ENCODE measurements at places on chromosomes 16 and 17.

DNA sequence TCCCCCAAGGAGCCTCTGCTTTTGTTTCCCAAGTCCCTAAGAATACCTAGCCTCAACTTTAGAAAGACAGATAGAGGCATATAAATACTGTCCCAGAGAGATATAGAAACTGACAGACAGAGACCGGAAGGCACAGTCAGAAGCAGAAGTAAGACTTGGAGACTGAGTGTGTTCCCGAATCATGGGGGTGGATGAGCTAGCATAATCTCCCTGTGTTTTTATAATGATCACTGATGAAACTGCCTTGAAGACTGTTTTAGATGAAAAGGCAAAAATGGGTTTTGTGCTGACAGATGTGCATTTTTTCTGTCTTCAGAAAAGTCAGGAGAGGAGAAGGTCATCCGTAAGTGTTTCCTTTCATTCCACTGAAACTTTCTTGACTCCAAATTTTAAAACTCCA, 8.3 kb upstream of the PSMD3 start:
- DNase-seq = no peak

DNA sequence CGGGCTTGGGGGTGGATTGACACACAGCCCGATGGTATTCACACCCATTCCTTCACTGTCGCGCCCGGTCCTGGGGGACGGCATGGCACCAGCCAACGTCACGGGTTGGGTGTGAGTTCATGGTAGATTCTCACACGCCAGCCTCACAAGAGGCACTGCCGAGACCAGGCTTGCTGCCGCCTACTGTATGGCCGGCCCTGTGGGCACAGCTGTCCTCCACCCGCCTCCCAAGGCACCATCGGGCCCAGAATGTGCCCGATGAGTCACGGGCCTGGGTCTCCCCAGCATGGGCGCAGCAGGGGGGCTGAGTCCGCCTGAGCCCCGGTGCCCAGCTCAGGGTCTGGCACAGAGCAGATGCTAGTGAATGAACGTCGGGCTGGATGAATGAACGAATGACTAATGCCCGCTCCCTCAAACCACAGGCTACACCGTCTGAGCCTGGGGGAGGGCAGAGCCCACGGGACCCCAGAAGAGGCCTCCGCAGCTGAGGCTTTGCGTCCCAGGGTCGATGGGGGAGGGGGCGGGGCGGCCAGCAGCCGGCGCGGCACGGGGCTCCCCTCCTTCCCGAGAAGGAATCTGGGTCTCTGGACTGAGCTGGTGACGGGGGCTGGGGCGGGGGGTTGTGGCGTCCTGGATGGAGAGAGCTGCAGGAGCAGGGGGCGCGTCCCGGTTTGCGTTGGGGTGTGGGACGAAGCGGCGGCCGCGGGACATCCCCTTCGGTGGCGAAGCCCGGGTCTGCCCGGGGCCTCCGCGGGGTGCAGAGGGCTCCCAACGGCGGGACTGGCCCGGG, 829 bp downstream of the PITPNM3 start:
- DNase-seq = peak; percentile 73

- no peak for DNase-seq
These were observed 12.2 kb upstream of the ROGDI start for GRCh38 chr16:4814542-4815173.

- no peak for DNase-seq
These were observed 9.7 kb upstream of the PIK3R5 start for GRCh38 chr17:8975091-8975725.

DNA sequence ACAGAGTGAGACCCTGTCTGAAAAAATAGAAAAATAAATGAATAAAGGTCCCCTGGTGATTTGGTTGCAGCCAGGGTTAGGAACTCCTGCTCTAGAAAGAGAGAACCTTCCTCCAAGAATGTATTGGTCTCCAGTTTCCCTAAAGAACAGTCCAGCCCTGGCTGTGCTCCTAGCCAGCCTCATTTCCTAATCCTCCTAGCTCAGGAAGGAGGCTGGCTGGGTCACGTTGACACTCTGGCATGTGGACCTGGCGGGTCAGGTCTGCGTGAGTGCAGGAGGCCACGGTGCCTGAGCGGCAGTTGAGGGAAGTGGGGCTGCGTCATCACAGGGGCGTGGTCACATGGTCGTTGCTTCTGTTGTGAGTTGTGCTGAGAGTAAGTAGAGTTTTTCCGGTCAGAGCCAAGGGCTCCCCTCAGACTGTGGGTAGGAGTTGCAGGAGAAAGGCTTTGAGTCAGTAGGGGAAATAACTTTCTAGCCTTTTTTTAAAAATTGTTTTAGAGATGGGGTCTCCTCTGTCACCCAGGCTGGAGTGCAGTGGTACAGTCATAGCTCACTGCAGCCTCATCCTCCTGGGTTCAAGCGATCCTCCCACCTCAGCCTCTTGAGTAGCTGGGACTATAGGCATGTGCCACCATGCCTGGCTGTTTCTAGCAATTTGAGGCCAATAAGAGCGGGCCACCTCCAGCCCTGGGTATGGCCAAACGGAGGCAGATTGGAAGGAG, 194.0 kb upstream of the CIBAR2 start:
- peak; percentile 75 for DNase-seq

DNA sequence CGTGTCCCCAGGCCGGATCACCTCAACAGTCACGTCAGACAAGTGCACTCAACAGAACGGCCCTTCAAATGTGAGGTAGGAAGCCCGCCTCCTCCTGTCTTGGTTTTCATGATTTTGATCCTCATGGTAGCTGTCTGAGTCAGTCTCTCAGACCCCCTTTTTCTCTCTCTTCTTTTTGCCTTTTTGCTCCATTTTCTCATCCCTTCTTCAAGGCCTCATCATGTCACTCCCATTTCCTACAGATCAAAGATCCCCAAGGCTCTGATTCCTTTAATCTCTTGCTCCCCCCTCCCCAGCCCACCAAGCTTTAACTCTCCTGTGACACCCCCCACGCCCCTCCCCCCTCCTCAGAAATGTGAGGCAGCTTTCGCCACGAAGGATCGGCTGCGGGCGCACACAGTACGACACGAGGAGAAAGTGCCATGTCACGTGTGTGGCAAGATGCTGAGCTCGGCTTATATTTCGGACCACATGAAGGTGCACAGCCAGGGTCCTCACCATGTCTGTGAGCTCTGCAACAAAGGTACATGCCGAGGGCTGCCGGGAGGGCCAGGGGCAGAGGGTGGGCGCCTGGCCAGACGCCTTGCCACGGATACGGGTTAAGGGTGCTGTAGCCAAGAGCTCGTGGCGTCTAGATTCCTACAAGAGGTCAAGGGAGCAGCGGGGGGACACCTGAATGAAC, 2.0 kb downstream of the MAZ start:
- DNase-seq = no peak

- no peak for DNase-seq
These were observed 3.2 kb downstream of the HELZ start for GRCh38 chr17:67241719-67242341.

DNA sequence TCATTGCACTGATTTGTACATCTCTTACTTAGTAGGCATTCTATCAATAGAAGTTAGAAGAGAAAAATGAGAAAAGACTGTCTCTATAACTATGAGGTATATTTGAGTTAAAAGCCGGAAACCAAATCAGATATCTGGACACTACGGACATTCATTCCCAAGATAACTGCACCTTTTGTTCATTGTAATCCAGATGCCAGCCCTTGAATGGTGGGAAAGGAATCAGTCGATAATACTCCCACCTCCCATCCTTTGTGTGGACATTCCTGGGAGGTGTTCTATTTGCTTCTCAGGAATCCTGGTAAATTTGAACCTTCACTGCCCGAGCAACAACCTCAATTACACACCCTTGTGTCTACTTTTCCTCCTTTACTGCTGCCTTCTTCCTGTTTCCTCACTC, 225.2 kb downstream of the CHD9NB start:
- DNase-seq = no peak

DNA sequence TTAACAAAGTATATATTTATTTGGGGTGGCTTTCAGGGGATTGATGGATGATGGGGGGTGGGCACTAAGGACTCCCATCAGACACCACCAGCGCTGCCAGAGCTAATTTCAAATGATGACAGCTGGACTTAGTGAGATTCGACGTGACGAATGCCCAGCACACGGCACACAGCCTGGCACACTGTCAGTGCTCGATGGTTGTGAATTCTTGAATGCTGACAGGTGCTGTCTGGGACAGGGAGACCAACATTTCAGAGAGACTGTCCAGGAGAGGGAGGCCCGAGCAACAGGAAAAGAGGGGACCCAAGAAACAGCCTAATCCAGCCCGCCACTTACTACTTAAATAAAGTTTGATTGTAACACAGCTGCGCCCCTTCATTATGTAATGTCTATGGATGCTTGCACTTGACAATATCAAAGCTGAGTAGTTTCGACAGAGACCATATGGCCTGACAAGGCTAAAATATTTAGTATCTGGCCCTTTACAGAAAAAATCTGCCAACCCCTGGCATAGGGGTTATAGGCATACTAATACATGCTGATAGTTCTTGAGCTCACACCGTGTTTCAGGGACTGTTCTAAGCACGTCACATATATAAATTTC, 6.2 kb upstream of the MPRIP start:
- DNase-seq = no peak

DNA sequence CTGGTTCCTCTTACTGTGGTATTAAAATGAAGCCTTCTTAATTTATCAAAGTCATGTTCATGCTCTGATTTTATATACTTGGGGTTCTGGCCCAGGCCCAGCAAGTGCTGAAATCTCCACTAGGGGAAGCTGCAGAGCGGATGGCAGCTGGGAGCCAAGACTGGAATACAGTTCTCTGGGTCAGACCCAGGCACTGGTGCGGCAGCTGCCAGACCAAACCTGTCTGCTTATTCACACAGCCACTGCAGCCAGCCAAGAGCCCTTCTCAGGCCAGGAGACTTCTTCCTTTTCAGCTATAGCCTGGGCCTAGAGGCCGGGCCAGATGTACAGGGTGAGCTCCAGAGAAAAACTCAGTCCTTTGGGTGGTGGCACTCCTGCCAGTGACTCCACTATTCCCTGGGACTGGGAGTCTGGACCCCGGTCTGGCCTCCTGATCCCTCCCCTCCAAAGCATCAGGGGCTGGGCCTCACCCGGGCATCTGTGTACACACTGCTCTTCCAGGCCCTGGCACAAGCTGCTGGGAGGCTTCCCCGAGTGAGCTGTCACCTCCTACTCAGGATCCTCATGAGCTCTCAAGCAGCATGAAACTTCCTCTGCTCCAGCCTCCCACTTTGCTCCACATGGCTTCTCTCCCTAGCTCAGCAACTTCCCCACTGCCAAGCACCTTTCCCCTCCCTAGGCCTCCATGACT, 24.4 kb downstream of the ATP6V0D1 start:
- DNase-seq = peak; percentile 45

- no peak for DNase-seq
These were observed 4.7 kb downstream of the SRSF1 start for GRCh38 chr17:58002154-58002948.

DNA sequence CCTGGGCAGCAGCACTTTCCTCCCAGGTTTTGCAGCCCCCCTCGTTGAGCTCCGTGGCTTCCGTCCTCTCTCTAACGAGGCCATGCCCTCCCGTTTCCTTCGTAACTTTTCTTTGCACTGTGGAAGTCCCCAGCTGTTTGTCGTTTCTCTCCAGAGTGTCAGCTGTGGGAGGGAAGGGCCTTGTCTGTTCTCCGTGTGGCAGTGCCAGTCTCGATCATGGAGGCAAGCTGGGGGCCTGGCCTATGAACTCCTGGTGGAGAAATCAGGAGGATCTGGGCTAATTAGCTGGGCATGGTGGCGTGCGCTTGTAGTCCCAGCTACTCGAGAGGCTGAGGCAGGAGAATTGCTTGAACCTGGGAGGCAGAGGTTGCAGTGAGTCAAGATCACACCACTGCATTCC, 28.3 kb downstream of the TBCD start:
- no peak for DNase-seq

GRCh38 chr17:47956791-47957590, 692 bp downstream of the PRR15L start:
- no peak for DNase-seq

- DNase-seq = peak; percentile 93
These were observed 21.3 kb downstream of the TMEM186 start for GRCh38 chr16:8776129-8776584.

GRCh38 chr17:3035968-3036280, 27.5 kb downstream of the OR1D5 start:
- DNase-seq = no peak

DNA sequence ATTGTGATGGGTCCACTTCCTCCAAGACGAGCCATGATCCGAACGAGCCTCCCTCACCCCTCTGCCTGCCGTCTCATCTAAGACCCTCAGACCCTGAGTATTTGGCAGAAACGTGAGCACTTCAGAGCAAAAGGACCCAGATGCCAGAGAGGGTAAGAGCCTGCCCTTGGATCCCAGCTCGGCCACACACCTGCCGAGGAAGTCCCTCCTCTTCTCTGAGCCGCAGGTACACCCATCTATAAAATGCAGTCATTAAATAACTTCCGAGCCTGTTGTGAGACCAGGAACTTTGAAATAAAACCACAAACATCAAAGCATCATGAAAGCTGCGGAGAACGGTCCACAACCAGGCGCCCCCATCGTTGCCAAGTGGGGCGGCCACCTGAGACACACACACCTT, 64.8 kb upstream of the DOC2B start:
- DNase-seq = no peak

- peak; percentile 65 for DNase-seq
These were observed 14.4 kb downstream of the HID1 start for GRCh38 chr17:74957935-74958740.

DNA sequence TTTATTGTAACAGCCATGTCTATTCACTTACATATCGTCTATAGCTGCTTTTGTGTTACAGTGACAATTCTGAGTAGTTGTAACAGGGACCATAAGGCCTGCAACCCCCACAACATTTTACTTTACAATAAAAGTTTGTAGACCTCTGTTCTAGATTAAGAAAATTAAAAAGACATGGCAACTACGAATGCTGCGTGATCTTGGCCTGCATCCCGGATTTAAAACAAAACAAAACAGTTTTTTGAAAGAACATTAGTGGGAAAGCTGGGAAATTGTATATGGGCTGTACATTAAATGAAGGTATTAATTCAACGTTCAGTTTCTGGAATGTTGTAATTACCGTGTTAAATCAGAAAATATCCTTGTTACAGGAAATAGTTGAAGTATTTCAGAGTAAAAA, 64.1 kb downstream of the RMI2 start:
- DNase-seq = no peak

DNA sequence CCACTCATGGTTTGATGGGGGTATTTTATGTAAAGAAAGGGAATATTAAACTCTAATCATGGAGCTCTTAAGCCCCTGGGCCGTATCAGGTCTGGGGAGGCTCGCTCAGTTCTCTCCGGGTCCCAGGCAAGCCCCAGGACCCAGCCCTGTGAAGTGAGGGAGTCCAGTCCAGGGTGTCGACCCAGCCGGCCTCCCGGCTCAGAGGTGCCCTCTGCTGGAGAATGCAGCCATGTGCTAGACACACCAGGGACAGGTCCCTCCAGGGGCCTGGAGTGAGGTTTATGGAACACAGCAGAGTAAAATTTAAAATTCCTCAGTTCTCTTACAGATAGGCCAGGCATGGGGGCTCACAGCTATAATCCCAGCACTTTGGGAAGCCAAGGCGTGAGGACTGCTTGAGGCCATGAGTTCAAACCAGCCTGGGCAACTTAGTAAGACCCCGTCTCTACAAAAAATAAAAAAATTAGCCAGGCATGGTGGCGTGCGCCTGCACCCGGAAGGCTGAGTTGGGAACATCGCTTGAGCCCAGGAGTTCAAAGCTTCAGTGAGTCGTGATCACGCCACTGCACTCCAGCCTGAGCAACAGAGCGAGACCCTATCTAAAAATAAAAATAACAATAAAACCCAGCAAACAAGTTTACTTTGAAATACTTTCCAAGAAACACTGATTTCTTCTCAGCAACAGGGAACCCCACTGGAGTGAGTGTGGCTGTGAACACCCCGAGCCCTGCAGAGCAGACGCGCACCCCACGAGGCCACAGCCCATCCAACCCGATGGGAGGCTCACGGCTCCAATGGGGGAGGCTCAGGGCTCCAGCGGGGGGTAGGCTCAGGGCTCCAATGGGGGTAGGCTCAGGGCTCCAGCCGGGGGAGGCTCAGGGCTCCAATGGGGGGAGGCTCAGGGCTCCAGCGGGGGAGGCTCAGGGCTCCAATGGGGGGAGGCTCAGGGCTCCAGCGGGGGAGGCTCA, 72.2 kb downstream of the ZNF778 start:
- peak; percentile 66 for DNase-seq
